ENCODE measurements at places on chromosomes 12 and 14.

GRCh38 chr12:43912859-43913258 lies 77.0 kb downstream of the TMEM117 start:
- no peak for DNase-seq

DNA sequence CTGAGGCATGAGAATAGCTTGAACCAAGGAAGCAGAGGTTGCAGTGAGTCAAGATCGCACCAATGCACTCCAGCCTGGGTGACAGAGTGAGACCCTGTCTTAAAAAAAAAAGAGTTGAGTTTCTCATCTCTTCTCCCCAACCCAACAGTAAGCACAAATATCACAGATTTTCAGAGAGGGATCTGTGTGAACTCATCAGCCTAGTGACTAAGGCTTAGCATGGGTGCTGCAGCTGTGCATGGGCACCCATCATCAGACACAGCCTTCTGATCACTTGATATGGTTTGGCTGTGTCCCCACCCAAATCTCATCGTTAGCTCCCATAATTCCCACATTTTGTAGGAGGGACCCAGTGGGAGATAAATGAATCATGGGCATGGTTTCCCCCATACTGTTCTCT lies 298.9 kb downstream of the PCNX1 start:
- DNase-seq, result no peak

- no peak for DNase-seq
Observed at GRCh38 chr12:103838254-103838914, 2.6 kb downstream of the NT5DC3 start.

- no peak for DNase-seq
Observed at GRCh38 chr12:1357171-1357570, 237.2 kb downstream of the FBXL14 start.

- DNase-seq, result no peak
Observed at GRCh38 chr12:93380480-93381121, 2.9 kb downstream of the NUDT4 start.
